ENCODE measurements at places on chromosomes 6 and 20.

- DNase-seq, result no peak
Measured at GRCh38 chr6:30258204-30258603, 45.0 kb upstream of the TRIM26 start.

DNA sequence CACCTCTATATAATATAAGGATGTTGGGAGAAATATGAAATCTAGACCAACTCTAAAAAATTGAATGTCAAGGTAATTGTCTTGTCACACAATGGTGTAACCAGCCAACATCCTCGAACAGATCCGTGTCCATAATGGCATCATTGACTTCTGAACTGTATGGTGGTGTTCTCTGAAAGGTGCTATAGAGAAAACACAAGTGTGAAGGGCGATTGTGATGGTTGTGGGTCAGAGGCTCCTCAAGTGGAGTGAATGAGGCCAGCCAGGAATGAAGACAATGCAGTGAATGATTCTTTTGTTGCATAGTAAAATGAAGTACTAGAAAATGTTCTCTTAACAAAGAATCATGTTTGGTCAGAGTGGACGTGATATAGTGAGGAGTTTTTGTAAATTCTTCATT lies 58.3 kb downstream of the CARMIL1 start:
- no peak for DNase-seq

GRCh38 chr20:19265646-19266374 lies 53.4 kb downstream of the SLC24A3 start:
- DNase-seq, result no peak

DNA sequence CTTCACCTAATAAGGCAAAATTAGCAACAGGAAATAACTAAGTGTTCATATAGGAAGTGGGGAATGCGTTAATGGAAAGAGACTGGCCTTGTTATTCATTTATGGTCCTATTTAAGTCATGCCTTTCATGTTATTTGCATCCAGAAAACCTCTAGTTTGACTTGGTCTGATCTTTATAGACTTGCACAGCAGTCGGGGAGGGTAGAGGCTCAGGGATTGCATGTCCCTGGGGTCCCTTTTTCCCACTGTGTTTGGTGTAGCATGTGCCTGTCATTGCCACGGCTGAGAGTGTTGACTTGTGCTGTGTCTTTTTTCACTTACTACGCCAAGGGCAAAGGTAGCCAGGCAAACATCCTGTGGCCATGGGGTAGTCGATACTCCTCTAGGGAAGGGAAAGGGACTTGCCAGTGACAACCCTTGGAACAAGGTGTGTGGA lies 105.4 kb upstream of the RIN2 start:
- DNase-seq, result no peak

GRCh38 chr20:19254956-19255355 lies 42.5 kb downstream of the SLC24A3 start:
- DNase-seq, result no peak

- DNase-seq, result no peak
Measured at GRCh38 chr6:50791900-50792508, 26.7 kb upstream of the TFAP2B start.

DNA sequence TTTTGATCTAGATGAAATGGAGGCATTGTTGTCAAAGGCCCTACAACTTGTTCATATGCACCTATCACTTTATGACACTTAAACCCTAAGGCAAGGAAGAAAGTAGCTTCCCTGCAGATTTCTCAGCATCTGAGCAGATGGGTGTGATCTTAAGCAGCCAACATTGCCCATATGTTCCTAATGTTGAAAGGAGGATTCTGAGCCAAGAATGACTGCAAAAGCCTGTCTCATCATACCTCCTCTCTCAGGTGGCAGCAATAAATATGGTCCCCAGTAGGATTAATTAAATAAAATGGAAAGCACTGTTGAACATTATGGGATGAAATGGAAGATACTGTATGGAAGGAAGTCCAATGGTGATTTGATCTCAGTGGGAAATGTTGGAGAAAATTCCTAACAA lies 538.1 kb upstream of the MAN1A1 start:
- DNase-seq, result no peak

GRCh38 chr6:161396539-161396938 lies 122.7 kb upstream of the AGPAT4 start:
- DNase-seq, result no peak

DNA sequence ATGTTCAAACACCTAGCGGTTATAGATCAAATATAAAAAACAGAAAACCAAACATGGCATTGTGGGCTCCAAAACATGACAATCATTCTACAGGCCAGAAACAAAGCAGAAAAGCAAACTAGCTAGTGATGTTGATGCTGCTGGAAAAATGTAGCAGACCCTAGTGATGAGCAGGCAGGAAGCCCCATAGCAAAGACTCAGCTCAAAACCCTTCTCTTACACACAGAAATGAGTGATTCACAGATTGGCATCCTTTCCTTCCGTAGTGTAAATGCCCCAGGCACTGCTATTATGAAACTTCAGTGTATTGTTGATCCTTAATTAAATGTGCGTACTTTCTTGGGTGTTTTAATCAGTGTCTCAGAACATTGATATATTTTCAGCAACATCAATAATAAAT lies 425.1 kb downstream of the UTRN start:
- DNase-seq, result no peak

DNA sequence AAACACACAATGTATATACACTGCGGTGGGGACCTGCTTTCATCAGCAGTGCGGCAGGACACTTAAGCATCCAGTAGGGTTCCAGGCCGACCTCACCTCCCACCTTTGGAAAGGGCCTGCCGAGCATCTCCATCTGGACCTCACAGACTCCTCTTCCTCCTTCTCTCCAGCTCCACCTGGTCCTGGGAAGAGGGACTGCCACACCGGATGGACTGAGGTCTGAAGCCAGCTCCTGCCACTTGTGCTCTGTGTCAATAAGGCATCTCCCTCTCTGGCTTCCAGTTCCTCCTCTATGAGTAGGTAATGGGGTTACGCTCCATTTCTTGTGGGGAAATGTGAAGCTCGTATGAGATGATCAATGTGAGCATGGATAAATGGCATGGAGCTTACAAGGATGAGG lies 19.1 kb upstream of the NNAT start:
- no peak for DNase-seq

- DNase-seq, result peak; percentile 20
Measured at GRCh38 chr20:58907320-58908137, 55.0 kb downstream of the GNAS start.

DNA sequence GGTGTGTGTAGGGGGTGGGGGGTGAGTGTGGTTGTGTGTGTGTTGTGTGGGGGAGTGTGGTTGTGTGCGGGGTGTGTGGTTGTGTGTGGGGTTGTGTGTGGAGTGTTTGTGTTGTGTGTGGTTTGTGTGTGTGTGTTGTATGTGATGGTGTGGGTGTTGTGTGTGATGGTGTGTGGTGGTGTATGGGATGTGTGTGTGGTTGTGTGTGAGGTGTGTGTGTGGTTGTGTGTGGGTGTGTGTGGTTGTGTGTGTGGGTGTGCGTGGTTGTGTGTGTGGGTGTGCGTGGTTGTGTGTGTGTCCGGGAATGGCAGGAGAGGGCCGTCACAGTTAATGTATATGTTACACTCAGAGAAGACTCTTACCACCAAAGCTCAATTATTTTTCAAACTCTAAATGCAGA lies 79.8 kb downstream of the TBXT start:
- no peak for DNase-seq

GRCh38 chr6:35718911-35719381 lies 17.9 kb upstream of the ARMC12 start:
- DNase-seq, result no peak

- no peak for DNase-seq
Measured at GRCh38 chr6:158907931-158908330, 88.8 kb upstream of the EZR start.

DNA sequence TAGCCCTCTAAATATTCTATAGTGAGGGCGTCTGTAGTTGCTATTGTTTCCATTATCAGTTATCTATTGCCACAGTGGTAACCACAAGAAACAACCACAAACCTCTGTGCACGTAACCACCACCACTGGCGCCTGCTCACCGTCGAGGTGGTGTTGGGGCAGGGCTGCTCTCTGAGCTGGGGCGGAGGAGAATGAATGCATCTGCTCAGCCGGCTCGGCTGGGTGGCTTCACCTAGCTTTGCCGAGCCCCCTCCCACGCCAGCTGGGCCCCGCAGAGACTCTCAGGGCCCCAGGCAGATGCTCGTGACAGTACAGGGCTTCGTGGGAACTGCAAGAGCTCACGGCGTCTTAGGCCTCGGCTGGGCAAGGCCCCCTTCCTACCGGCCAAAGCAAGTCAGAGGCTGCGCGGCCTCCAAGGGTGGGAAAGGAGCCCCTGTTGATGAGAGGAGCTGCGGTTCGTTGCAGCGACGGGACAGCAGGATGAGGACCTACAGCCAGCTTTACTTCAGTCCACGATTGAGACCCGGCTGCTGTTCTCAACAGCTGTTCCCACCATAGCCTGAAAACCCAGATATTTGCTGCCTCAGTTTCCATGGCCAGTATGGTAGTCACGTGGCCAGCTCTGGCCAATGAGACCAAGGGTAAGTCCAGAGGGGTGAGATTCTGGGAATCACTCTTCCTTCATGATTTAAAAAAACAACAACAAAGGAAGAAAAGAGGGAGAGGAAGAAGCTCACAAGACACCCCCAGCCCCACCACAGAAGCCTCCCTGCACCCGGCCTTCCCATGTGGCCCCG lies 120.2 kb upstream of the AFDN start:
- DNase-seq, result peak; percentile 12

DNA sequence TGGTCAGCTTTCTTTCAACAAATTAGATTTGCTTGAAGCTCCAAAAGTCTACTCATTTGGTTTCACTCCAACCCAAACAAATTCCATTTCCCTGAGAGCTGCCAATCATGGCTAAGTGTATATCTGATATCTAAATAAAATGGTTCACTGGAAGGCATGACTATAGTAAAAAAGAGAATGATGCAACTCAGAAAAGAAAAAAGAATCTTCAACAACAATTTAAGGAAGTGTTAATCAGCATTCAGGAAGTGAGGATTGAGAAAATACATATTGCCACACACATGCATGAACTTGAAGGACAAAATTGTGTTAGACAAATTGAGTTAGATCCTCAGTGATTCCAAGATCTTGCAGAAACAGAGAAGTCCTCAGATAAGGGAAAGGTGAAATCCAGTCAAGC lies 972.9 kb upstream of the FLRT3 start:
- no peak for DNase-seq

GRCh38 chr20:57429580-57430200 lies 38.5 kb downstream of the RBM38 start:
- DNase-seq, result no peak

- DNase-seq, result no peak
Measured at GRCh38 chr6:150934380-150934779, 68.9 kb downstream of the MTHFD1L start.

DNA sequence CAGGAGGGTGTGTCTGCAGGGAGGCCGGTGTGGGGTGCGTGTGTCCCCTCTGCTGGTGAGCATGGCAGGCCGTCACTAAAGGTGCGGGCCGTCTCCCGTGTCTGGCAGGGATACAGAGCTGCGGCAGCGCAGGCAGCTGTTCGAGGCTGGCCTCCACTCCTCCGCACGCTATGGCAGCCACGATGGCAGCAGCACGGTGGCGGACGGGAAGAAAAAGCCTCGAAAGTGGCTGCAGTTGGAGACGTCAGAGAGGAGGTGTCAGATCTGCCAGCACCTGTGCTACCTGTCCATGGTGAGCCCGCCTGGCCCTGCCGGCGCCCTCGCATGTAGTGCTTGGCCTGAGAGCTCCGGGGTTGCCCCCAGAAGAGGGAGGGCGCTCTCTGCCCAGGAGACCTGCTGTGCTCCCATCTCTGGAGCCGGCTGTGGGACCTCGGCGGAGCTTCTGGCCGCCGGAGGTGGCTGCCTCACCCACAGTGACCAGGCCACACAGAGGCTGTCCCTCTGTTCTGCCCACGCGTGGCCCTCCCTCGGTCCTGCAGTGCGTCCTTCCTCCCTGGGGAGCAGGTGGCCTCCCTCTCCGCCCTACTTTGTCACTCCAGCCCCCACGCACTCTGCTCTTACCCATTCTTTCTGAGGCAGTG lies 149.6 kb downstream of the DTNBP1 start:
- DNase-seq, result no peak

DNA sequence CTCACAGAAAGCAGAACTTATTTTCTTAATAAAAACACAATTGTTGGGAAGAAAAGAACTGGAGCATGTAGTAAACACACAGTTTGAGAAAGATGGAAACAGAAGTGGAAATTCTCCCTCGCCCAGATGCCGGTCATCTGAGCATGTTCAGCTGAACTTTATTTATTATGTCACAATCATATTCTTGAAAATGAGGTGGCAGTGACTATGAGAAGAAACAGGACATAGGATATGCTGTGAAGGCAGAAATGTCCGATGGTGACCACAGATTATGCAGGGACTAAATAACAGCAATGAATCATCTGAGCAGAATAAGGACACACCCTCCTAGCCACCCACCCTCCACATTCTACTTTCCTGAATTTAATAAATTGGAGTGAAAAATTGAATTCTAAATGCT lies 425.3 kb upstream of the NOX3 start:
- no peak for DNase-seq

DNA sequence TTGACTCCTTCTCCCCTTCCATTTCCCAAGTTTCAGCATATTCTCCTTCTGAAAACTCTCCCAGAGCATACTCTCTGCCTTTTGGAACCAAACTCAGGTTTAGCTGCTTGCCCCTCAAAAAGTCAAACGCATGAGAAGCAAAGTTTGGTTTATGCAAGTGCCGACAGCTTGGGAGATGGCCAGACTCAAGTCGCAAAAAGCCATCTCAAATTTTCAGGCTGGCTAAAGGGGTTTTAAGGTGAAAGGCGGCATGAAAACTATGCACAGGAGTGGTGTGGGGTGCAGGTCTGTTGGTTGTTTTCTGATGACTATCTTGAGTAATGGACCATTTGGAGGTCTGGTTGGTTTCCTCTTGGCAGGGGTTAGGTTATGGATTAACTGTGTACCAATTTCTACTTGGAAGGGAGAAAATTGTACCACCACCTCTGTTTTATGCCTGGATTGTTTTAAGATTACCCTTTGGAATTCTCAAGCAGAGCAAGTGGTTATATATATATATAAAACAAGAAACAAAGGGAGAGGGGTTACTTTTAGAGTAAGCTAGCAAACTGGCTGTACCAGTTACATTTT lies 52.4 kb upstream of the SCGN start:
- DNase-seq, result no peak

DNA sequence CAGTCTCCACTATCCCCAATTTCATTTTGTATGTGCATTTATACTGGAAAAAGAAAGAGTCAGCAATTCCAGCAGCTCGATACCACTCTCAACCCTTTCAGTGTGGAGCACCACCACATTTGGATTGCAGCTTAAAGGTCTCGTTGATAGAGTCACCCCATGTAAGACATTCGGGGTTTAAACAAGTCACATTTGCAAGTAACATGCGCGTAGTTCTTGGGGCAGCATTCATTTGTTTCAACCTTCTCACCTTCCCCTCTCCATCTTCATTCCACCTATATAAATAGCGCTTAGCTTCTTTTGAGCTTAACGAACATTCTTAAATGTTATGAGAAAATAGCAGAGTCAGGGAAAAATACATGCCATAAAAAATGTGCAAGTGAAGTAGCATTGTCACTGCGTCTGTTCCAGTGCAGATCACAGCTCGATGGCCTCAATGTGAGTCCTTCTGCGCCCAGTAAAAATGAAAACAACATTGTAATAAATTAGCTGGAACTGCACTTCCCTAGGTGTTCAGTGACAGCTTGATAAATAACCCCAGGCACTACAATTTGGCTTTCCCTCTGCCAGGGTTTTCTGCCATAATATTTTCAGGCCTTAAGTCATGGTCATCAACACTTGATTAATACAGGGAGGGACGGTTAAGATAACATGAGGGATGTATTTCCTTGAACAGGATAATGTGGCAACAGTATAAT lies 737.8 kb upstream of the NRSN1 start:
- no peak for DNase-seq
